HFFc6 (cell line): ENCODE measurements at places on chromosomes 6 and 20.

GRCh38 chr6:1679031-1679687, 69.4 kb downstream of the FOXC1 start:
- no peak for DNase-seq

- DNase-seq = peak; percentile 3
These were observed 415.1 kb downstream of the TFAP2A start for GRCh38 chr6:9999796-10000195.

- DNase-seq = no peak
These were observed 25.1 kb downstream of the LOC128125822 start for GRCh38 chr6:63597141-63598048.

DNA sequence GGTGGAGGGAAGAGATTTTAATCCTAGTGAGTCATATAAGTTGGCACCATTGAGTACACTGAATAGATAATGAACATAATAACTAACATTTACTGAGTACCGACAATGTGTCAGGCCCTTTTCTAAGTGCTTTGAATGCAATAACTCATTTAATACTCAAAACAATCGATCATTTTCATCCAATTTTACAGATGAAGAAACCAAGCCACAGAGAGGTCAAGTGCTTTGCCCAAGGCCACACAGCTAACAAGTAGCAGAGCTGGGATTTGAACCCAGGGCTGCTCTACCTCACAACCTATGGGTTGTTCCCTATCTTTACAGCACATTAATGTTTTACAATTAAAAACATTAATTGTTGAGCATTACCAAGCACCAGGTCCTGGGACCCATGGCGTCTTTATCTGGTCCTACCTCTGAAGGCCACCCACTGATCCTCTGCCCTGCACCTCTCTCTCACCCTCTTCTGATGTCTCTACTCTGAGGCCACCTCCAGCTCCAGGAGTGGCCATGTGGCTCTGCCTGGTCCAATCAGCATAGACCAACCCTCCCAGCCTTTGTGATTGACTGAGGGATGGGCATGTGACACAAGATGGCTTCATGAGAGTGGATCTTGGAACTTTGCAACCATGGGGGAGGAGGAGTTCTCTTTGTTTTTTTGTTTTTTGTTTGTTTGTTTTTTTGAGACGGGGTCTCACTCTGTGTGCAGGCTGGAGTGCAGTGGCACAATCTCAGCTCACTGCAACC, 83.9 kb downstream of the KCNB1 start:
- DNase-seq = no peak

DNA sequence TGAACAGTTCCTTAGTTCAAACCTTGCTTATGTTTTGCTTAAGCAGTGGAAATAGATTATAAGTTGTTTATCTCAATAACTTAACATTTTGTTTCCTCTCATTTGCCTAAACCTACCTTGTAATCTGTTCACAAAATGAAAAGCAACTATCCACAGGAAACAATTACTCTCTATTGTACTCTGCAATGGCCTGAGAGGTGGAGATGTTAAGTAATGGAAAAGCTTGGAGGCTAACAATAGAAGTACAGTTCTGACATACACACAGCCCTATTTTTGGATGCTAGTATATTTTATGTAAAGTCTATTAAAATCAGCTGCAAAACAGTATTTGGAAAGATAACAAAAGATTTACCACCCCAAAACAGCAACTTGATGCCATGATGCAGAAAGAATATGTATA, 82.1 kb downstream of the TINAG start:
- DNase-seq = no peak

DNA sequence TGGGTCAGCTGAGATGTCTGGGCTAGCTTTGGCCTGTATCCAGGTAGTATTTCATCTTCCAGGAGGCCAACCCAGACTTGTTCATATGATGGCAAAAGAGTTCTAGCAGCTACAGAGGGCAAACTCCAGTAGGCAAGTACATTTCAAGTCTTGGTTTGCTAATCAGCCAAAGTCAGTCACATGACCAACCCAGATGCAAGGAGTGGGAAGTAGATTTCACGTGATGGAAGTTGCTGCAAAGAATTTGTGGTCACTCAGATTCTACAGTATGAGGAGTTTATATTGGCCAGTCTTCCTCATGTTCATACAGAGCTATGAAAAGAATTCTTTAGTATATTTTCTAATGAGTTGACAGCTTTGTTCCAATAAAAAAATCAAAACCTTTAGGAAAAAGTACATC, 101.8 kb downstream of the PHACTR1 start:
- DNase-seq = no peak
